ENCODE measurements at places on chromosomes 5 and 9.

GRCh38 chr5:141603923-141604717 lies 14.7 kb downstream of the DIAPH1 start:
- DNase-seq, result peak; percentile 94

DNA sequence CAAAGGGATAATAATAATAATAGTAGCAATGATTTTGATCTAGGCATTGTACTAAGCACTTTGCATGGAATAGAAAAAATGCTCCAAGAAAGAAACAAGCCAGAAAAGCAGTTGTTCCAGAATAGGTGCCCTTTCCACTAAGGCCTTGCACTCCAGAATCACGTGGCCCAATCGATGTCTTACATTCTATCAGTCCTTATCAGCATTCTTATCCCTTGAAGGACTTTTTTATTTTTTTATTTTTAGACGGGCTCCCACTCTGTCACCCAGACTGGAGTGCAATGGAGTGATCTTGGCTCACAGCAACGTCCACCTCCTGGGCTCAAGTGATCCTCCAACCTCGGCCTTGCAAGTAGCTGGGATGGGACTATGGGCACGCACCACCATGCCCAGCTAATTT lies 36.5 kb downstream of the PDZD2 start:
- DNase-seq, result no peak

DNA sequence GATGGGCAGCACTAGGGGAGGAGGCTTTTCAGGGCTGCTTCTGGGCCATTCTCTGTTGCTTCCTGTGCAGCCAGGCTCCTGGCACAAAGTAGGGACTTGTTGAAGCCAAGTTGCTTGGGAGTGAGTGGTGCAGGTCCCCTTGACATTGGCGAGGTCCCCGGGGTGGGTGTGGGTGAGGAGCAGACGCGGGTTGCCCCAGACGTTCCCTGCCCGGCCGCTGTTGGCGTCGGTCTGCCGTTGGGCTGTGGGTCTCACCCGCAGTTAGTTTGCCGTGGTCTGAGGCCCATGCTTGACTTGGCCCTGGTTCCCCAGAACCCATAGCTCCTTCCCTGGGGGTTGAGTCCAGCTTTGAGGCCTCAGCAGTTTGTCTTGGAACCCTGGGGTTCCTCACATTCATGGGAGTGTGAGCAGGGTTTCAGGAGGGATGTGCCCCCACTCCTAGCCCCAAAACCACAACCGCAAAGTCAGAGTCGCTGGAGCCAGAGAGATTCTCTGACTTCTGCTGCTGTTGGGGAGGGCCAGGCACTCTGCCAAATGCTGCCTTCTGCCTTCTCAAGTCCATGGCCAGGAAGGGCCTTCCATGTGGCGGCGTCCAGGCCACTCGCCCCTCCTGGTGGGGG lies 77.5 kb downstream of the RXRA start:
- peak; percentile 65 for DNase-seq

DNA sequence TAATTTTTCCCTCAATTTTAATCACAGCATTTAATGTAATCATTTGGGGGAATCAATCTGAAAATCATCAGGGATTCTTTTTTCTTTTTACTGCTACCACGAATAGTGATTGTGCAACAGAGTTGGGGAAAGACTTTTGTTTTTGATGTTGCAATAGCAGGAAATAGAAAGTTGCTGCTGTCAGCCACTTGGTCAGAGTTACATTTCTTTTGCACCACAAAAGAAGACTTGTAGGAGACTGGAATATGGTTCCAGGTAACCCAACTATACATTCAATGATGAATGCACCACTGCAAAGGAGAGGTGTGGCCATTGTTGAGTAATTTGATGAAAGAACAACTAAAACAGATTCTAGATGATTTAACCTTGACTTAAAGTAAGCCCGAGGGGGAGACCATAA lies 46.3 kb upstream of the PALM2AKAP2 start:
- DNase-seq, result peak; percentile 75

DNA sequence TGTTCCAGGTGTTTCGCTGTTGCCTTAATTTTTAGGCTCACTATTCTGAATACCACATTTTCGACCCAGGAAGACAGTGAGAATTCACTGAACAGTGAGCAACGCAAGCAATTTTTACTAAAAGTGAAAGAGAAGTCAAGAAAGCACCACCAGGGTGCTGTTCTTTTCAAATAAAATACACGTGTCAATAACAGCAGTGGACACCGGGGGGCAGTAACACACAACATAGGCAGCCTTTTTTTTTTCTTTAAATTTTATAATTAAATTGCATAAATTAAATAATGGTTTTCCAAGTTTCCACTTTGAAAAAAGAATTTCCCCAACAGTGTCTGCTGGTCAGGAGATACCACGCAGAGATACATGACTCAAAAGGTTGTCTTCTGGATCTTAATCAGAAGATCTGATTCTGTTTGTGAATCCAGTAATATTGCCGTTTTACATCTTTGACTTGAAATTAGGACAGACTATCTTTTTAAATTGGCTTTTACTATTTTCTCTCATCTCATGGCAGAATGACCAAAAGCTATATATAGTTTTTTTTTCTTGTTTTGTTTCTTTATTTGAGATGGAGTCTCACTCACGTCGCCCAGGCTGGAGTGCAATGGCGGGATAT lies 47.1 kb upstream of the SH3GL2 start:
- peak; percentile 40 for DNase-seq

GRCh38 chr9:92257327-92257726 lies 36.2 kb downstream of the IARS1 start:
- no peak for DNase-seq

DNA sequence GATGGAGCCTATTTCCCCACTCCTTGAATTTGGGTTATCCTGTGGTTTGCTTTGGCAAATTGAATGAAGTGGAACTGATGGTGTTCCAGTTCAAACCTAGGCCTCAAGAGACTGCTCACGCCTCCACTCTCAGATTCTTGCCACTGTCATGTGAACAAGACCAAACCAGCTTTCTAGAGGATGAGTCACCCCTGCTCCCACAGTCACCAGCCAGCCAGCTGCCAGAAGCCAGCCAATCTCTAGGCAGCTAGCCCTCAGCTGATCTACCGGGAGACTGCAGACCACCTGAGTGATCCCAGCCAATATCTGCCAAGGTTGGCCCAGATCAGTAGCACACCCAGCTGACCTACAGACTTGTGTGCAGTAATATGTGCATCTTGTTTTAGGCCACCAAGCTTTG lies 300.6 kb downstream of the TMEM38B start:
- DNase-seq, result no peak

- no peak for DNase-seq
Observed at GRCh38 chr5:92418341-92418740, 1035.2 kb upstream of the ARRDC3 start.

DNA sequence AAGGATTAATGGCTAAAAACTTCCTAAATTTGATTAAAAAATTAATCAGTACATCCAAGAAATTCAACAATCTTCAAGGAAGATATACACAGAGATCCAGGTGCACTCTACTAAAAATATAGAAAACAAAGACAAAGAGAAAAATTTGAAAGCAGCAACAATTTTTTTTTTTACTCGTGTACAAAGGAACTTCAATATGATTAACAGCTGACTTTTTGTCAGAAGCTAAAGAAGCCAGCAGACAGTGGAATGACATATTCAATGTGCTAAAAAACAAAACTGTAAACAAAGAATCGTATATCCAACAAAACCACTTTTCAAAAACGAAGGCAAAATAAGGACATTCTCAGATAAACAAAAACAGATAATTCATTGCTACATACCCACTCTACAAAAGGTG lies 234.6 kb downstream of the FSTL4 start:
- DNase-seq, result no peak

- no peak for DNase-seq
Observed at GRCh38 chr5:11056560-11056959, 295.5 kb upstream of the DAP start.

DNA sequence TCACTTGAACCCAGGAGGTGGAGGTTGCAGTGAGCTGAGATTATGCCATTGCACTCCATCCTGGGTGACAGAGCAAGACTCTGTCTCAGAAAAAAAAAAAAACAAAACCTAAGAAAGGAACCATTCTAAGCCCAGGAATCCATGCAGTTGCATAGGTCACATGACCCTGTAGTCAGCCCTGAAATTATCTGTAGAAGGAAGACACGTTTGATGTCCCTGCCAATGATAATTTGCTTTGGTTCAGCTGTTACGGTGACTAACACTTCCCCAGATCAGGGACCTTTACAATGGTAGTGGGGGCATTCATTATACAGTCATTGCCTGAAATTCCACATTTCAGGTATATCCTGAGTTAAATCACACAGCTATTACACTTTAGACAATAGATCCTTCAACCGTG lies 50.5 kb downstream of the PRKACG start:
- no peak for DNase-seq

DNA sequence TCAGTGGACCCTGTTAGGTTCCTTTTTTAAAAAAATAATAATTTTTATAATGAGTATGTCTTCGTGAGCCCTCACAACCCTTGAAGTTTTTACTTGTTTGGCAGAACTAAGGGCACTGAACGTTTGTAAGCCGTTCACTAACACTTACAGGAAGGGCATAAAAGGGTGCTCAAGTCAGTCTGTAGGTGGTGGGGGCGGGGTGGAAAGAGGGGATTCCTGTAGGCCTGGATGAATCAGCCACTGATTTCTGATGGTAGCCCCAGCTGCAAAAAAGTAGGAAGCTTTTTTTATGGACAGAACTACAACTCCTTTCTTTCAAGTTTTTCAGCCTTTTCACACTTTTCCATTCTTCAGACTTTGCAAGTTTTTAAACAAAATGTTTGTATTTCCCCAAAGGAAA lies 35.8 kb downstream of the PIK3R1 start:
- no peak for DNase-seq

DNA sequence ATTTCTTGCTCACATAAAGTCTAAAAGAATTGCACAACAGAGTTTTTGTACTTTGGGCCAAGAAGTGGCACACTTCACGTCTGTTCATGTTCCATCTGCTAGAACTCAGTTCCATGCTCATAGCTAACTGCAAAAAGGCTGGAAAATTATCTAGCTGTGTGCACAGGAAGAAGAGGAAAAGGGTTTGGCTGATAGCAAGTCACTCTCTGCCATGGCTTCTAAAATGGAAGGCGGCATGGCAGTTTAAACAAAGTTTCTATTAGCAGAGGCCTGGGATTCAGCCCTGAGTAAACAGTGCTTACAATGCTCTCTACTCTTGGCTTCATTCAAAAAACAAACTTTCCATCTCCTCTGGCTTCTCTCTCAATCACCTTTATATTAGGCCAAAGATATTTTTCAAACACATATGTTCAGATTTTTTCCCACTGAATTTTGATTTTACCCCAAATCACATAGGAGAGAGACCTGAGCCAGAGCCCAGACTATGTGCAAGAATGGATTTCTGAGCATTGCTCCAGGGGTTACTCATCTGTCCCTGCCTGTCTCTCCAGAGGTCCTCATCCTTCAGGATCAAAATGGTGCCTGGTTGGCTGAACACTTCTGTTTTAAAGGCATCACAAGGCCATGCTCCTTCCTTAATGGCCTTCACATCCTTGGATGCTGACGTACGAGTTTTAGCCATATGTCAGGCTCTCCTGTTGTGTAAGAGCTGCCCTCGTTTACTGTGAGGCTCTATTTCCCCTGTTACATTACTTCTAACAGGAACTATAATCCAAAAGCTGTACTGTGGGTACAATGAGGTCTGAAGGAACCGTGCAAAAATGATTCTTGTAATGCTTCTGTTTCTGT lies 226.6 kb downstream of the SAXO1 start:
- DNase-seq, result peak; percentile 14

DNA sequence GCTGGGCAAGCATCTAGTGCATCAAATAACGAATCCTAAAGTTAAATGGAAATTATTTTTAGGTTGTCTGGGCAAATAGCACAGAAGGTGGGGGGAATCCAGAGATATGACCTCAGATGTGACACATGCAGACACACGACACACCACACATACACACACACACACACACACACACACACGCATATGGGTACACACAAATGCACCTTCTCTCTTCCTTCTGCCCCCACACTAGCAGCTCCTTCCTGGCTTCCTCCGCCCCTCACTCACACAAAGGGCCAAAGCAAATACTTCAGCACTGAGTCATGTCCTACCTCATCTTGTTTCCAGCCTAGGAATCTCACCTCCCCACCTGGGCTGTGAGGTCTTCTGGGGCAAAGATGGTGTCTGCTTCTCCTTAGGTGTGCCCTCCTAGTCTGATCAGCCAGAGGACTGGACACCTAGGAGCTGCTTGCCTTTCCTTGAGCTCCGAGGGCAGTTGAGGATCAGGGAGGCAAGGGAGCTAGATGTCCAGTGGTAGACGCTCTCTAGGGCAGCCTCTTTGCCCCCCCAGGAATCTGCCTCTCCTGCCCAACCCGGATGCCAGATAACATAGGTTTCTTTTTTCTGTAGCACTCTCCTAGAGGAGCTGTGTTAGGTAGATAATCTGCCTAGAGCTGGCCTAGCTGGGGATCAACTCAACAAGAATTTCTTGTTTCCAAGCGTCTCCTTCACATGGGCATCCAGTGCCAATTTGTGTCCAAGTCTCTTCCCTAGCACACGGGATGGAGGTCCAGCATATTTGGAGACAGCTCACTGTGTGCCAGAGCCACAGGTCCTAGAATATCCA lies 14.3 kb upstream of the JADE2 start:
- peak; percentile 50 for DNase-seq

- DNase-seq, result no peak
Observed at GRCh38 chr9:86141843-86142242, 42.5 kb upstream of the GOLM1 start.

DNA sequence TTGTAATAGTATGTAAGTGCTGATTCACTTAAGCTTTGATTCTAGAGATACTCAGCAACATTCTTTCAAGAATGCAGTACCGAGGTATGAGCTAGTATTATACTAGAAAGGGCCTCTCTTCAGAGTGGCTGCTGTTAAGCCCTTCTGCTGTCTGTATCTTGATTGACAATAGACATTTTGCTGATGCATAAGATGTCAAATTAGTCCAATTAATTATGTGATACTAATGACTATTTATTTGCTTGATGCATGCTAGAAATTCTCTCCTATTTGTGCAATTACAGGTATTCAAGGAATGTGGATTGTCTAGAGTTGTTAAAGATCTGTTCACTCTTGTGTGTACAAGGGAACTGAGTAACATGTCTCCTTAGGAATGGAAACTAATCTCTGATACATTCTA lies 92.3 kb upstream of the PTGER4 start:
- DNase-seq, result peak; percentile 7

DNA sequence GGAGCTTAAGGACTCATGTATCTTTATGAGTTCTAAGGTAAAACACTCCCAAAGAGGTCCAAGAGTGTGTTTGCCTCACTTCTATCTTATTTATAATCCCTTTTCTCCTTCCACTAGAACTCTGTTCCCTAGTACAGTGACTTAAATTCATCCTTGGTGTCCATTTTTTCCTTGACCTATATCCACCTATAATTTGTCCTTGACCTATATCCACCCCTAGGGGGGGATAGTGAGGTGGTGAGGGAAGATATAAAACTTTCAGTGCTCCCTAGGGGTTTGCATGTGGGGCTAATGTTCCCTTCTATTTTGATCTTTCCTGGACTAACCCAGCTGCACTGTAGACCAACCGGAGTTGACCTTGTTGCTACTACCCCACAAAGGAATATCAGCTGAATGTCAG lies 83.5 kb upstream of the GNAQ start:
- DNase-seq, result no peak

- no peak for DNase-seq
Observed at GRCh38 chr5:39740404-39740803, 315.6 kb upstream of the DAB2 start.

- no peak for DNase-seq
Observed at GRCh38 chr9:89219637-89220036, 41.0 kb upstream of the SHC3 start.

- no peak for DNase-seq
Observed at GRCh38 chr5:36177154-36177553, 25.2 kb downstream of the SKP2 start.
